ENCODE measurements at places on chromosomes 5 and 9. TPM values are rescaled to one million over a fixed set of nuclear protein-coding genes. Genes with fewer than 3 reads are reported as not detected.

FAM174A gene
- 22.3 TPM for total RNA-seq

ENTR1 gene
- 36.3 TPM for total RNA-seq

PCDHGA4 gene
- 3.7 TPM for total RNA-seq

PCDHA9 gene
- total RNA-seq, result 0.49 TPM

SH3TC2 gene
- 4.1 TPM for total RNA-seq

KCNN2 gene
- total RNA-seq, result not detected

SPTLC1 gene
- total RNA-seq, result 51.5 TPM

ZFP37 gene
- total RNA-seq, result 3.6 TPM

PCDHGA11 gene
- total RNA-seq, result 17.8 TPM

ENTPD2 gene
- not detected for total RNA-seq

SET gene
- total RNA-seq, result 313 TPM

- DNase-seq, result no peak
Observed at GRCh38 chr5:137401946-137402345, 97.2 kb downstream of the SPOCK1 start.

DNA sequence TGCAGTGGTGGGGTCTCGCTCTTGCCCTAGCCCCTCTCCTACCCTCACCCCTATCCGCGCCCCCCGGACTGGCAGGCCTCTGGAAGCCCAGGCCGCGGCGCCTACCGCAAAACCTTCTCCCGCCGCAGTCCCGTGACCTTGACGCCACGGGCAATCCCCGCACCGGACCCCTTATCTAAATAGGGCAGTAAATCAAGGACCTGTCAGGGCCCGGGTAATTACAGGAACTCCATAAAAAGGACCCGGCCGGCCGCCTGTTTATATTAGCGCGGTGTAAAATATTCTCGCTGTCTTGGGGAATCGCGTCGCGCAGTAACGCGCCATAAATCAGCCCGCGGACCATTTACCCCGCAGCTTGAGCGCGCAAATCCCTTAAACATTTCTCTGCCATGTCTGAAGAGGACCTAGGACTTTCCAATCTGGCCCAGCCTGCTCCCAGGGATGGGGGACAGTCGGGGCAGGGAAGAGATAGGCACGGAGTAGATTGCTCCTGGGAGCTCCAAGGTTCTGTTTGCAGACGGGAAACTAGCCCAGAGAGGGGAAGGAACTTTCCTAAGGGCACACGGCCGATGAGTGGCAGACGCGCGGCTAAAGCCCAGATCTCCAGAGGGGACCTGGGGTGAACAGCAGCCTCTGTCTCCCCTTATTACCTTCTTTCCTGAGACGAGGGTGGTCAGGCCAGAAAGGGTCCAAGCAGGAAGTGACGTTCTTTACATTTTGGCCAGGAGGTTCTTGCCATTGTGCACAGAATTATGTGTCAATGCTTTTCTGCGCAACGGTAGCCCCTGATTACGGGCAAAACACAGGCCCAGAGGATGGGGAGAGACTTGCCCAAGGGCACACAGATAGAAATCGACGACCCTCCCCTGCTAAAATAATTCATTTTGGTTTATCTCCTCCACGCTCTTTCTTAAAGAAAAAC lies 4.8 kb upstream of the HAND1 start:
- DNase-seq, result no peak

DNA sequence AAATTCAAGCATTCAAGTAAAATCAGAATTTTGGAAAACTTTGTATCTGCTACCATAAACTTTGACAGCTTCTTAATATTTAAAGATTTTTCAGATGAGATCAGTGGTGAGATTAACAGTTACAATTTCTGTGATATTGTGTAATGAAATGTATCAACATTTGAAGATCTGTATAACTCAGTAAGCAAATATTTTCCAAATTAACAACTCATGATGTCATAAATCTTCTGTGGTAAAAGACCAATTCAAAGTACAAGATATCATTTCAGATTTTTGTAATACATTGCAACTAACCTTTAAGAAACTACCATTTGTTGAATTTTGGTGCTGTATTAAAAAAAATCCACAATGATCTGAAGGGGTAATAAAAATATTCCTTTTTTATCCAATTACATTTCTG lies 352.2 kb downstream of the KIAA0825 start:
- no peak for DNase-seq

GRCh38 chr5:72032788-72033187 lies 74.5 kb upstream of the MAP1B start:
- DNase-seq, result no peak

All from fibroblast of the aortic adventitia (primary cell).